ENCODE measurements at places on chromosomes 13 and 19.

GRCh38 chr19:1283207-1283916 lies 2.3 kb upstream of the EFNA2 start:
- DNase-seq, result no peak

GRCh38 chr13:95420501-95420900 lies 119.2 kb upstream of the ABCC4 start:
- no peak for DNase-seq

DNA sequence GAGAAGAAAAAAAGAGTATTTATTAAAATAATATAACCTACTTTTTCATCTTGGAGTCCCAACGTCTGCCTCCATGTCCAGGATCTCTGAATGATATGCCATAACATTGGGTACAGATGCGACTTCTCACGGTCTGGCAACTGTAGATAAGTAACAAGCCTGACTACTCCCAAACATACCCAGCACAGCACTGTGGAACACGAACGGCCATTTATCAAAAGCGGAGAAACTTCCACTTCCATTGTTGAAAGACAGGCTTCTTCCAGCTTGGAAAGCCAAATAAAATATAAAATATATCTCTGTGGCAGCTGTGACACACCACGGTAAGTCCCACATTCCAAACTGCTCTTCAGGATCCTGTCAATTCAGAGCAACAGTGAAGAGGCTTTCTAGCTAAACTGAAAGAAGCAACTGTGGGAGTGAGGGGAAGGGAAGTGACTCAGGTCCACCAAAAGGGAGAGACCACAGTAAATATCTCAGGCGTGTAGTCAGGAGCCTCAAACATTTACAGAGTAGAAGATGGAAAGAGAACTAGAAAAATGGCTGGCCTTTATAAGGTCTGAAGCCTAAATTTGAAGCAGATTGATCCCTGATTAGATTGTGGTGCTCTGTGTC lies 331.7 kb downstream of the LIG4 start:
- DNase-seq, result no peak

DNA sequence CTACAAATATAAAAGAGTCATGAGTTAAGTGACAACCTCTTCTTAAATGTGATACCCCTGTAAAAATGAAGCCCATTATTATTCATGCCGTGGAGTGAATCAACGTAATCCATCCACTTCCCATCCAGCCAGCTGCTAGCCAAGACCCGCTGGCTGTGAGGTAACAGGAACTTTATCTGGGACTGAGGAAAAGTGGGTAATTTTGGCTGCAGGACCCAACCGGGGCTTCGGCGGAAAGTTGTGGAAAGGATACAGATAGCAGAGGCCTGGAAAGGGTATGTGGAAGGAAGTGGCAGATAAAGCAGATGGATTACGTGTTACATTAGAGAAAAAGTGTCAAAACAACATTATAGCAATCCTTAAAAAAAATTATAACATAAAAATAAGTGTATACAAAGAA lies 48.3 kb downstream of the SLC7A1 start:
- no peak for DNase-seq

DNA sequence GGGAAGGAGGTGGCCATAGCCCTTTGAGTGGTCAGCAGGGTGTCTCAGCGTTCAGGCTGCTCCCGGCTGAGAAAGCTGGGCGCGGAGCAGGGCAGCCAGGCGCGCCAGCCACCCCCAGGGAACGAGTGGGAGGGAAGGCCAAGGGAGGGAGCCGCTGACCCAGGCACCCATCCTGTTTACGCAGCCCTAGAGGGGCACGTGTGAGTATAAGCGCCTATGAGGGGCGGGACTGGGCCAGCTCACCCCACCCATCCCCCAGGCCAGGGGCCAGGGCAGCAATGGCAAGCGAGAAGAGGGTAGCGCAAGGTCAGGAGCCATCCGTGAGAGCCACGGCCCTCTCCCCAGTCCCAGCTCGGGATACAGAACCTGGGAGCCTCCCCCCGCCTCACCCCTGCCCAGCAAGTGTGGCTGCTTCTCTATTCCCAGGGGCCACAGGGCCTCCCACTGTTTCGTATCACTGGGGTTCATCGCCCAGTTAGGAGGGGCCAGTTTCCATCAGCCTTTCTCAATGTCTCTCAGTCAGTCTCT lies 897 bp upstream of the DMKN start:
- no peak for DNase-seq
